ENCODE measurements at places on chromosomes 5 and 9. TPM values are rescaled to one million over a fixed set of nuclear protein-coding genes. Genes with fewer than 3 reads are reported as not detected.

DNA sequence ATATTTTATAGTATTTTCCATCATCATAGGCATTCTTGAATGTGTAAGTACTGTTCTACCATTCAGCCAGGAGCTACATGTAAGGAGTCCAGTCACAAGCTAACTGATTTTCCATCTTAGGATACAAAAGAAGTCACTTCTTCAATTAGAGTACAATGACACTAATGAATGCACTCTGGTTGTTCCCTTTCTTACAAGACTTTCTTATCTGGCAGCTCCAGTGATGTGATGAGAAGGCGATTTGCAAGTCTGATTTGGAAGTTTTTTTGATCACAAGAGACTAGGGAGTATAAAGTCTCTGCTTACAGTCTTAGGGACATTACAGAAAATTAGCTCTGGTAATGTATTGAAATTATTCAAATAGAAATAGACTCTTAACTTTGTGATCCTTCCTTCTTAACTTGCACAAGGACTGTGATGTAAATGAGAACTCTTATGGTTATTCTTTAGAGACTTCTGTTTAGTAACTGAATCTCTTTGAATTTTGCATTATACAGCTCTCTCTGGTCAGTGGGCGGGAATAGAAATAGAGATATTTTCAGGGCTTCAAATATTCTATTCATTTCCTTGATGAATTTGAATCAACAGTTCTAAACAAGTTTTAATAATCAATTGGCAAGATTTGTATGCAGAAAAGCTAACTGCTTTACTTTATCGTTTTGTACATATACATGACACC lies 130.4 kb upstream of the CDH6 start:
- DNase-seq, result no peak

GRCh38 chr5:15282611-15283010 lies 217.4 kb upstream of the FBXL7 start:
- DNase-seq, result no peak

Gene MSX2
- total RNA-seq, result not detected

DNA sequence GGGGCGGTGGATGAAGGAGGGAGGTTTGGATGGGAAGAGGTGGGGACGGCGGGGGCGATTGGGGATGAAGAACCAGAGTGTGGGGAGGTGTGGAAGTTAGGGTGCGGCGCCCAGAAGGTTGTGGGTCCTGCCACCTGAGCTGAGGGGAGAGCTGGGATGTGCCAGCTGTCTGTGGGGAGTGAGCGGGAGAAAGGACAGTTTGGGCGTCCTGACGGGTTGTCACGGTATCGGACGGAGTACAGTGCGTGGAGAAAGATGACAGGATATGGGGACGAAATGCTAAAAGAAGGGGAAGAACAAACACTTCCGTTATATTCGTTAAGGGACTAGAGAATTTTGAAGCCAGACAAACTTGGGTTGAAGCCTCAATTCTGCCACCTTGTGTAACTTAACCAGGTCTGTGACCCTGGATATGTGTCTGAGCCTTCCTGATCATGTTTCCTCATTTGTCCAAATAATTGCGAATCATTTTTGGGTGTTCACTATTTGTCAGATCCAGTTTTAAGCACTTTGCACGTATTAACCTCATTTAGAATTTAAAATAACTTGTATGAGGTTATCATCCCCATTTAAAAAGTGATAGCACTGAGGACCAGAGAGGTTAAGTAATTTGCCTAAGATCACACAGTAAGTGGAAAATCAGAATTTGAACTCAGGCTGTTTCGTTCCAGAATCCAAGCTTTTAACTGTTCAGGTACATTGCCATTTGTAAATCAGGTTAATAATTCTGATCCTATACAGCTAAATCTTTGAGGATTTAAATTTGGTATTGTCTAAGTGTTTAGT lies 689 bp downstream of the CNTRL start:
- no peak for DNase-seq

Gene TTC23L
- total RNA-seq, result 0.15 TPM

DNA sequence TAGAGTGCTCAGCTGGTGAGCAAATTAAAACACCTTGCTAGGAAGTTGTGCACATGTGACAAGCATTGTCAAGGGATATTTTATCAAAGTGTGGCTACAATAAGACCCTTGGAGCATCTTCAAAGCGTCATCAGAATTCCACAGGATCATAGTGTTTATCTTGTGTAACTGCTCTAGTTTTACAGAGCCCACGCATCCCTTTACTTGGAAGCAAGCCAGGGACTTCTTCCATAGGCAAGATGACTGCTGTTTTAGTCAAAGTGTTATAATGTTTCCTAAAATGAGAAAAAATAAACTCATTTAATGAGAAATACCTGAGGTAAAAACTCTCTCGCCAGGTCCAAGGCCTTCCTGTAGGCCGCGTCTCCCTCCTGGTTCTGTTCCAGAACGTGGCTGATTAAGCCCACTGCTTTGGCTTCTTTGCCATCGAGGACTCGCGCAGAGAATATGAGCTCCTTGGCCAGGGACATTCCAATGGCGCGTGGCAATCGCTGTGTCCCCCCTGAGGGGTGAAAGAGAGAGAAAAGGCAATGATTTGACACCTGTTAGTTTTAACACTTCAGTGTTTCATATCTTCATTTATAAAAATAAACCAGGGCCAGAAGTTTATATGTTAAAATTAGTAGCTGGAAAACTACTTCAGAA lies 141.1 kb downstream of the AUH start:
- no peak for DNase-seq

GRCh38 chr5:56668996-56669395 lies 146.4 kb upstream of the MAP3K1 start:
- DNase-seq, result no peak

DNA sequence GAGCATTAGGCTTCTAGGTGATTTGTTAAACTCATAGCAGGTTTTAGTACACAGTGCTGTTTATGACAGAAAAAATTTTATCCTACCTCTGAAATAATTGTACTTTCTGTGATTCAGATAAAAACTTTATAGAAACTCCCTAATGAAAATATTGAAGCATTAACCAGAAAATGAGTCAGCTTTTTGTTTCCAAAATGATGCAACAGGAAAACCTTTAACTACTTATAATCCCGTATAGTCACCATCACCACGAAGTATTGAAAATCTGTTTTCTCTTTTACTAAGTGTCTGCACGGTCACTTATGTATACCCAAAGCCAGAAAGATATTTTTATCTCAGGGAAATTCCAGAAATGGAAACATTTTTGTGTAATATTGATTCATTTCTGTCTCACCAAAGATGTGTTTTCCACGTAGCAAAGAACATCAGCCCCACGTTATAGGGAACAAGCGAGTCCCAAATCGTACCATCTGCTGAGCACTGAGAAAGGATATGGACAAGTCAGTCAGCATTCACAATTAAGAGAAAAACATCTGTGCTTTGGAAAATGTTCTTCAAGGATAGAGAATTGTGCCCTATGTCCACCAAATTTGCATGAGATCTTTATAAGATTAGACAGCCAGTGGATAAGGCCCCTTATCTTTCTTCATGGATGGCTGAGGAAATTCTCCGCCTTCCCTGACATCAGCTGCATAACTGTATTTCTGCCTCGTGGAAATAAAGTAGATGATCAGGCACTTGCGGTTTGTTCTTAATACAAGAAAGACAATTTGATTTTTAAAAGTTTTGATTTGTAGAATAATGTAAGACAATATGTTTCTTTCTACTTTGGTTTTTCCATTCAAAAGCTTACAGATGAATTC lies 41.9 kb downstream of the TNFAIP8 start:
- DNase-seq, result no peak

- no peak for DNase-seq
Observed at GRCh38 chr5:38369692-38370091, 111.3 kb downstream of the EGFLAM start.

DNA sequence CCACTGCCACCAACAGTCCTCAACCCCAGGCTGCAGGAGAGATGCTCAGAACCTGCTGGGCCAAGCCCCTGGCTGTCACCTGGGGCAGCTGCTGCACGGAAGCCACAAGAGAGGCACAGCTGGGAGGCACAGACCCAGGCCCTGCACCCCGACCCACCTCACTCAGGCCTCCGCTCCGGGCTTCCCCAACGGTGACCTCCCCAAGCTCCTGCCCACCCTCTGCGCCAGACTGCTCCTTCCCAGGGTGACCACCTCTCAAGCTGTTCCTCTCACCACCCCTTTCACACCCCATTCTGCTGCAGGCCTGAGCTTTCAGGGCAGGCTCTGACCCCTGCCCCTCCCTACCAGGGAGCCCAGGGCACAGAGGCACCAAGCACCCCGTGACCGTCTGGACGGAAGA lies 33.0 kb downstream of the VAV2 start:
- no peak for DNase-seq

Gene ACOT12
- total RNA-seq, result not detected

DNA sequence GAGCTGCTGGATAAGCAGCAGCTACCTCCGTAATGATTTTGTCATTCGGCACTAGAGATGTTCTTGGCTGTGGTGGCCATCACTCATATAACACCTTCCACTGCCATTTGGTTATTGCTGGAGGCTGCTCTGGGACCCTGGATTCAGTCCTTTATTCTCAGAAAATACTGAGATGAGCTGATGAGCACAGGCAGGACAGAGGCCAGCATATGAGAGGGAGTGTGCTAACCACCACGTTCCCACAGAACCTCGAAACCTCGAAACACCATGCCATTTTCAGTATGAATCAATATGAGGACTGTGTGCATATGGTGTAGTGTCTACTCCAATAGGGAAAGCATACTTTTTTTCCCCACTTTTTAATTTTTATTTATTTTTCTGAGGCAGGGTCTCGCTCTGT lies 56.6 kb downstream of the ADAM19 start:
- no peak for DNase-seq

Measured in uterus (tissue), 4 donors.